ENCODE measurements at places on chromosomes 11 and 22. TPM values are rescaled to one million over a fixed set of nuclear protein-coding genes. Genes with fewer than 3 reads are reported as not detected.

Gene EMID1
- polyA plus RNA-seq: 4.4 TPM

Gene DLG2
- 1.7 TPM for polyA plus RNA-seq

Gene OR8D4
- polyA plus RNA-seq: not detected

Gene NEFH
- 0.22 TPM for polyA plus RNA-seq
